Eye (tissue), 1 donor: ENCODE measurements at places on chromosomes 4 and X.

DNA sequence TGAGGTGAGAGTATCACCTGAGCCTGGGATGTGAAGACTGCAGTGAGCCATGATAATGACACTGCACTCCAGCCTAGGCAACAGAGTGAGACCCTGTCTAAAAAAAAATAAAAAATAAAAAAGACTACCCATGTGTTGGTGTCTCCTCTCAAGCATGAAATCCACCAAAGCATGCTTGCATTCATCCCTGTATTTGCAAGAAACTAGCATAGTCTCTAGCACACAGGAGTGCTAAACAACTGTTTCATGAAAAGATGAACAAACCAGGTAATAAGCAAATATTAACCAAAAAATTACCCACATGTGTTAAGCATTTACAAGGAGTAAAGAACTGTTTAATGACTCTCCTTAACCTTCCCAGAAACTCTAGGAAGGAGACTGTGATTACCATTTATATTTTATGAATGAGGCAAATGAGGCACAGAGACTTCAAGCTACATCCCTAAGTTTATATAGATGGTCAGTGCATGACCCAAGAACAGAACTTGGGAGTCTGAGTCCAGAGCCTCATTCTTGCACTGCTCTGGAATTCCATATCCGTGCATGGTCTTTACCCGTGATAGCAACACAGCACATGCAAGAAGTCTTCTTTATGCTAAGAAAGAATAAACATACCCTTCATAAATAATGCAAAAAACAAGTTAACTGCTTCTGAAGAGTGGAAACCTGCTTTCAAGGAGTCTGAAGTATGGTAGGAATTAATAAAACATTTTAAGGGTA lies 186.1 kb upstream of the STS start:
- DNase-seq, result no peak

GRCh38 chr4:43782391-43782790 lies 666.2 kb downstream of the KCTD8 start:
- no peak for DNase-seq

DNA sequence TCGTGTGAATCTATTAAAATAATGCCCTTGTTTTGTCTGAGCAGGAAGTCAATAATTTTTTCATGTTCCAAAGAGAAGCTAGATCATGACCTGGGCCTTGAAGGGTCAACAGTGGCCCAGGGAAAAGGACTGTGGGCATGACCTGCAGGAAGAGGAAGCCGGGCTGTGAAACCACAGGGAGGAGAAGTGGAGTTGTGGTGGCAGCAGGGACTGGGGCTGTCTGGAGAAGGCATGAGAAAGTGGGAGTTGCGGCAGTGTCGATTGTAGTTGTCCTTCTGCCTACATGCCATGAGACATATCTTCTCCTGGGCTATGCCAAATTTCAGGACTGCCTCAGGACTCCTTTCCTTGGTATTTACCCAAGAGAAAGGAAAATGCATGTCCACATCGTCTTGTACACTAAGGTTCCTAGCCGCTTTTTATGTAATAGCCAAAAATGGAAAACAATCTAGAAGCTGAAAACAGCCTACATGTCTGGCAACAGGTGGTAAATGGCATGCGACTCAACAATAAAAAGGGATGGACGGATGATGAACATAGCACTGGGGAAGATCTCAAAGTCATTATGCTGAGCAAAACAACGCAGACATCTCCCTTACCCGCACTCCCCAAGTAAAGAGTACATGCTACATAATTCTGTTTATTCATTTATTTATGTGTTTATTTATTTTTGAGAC lies 13.6 kb upstream of the PTTG2 start:
- DNase-seq, result no peak

DNA sequence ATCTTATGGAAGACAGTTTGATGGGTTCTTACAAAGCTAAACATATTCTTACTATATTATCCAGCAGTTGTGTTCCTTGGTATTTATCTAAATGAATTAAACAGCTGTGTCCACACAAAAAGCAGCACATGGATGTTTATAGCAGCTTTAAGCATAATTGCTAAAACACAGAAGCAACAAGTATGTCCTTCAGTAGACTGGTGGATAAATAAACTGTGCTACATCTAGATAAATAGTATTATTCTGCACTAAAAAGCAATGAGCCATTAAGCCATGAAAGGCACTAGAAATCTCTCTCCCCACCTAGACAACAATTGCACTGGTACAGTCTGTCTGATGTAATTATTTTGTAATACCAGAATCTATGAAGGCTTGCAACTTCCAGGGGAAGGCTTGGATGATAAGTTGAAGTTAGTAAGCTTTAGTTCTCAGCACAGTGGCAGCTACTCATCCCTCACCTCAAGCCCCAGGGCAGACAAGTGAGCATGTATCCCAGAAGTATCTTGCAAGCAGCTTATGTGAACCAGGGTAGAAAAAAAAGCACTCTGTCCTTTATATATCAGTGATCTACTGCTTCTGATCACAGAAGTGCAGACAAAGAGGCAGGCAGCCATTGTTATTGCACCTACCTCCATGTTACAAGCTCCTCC lies 36.9 kb downstream of the WDR17 start:
- no peak for DNase-seq

GRCh38 chrX:100368167-100368566 lies 41.9 kb downstream of the PCDH19 start:
- DNase-seq, result no peak

GRCh38 chrX:105475801-105476200 lies 255.3 kb upstream of the TEX13A start:
- no peak for DNase-seq

GRCh38 chrX:112190646-112191045 lies 108.1 kb upstream of the TRPC5 start:
- no peak for DNase-seq

DNA sequence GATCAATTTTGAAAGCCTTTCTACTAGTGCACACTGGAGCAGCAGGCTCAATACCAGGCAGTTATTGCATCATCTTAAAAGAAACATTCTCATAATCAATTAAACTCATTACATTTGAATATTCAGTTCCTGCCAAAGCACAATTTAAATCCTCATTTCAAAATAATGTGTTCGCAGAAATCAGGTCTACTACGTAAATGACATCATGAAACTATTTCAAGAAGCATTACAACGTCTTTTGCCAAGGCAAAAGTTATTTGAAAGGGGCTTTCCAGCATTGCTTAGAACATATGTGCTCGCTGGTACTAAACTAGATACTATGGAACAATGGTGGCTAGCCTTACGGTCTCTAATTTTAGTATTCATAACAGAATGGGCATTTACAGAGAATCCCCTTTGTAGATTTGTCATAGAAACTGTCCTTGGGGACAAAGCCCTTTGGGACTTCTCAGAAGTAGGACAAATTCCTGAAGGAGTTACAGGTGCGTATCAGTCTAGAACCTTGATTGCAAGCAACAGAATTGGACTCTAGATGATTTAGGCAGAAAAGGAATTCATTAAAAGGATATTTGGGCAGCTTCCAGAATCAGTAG lies 27.6 kb upstream of the HUWE1 start:
- DNase-seq, result no peak
